NCI-H2081 treated with DMSO at 0.1 percent for 48 hours (cell line): ENCODE measurements at places on chromosomes 12 and 14.

DNA sequence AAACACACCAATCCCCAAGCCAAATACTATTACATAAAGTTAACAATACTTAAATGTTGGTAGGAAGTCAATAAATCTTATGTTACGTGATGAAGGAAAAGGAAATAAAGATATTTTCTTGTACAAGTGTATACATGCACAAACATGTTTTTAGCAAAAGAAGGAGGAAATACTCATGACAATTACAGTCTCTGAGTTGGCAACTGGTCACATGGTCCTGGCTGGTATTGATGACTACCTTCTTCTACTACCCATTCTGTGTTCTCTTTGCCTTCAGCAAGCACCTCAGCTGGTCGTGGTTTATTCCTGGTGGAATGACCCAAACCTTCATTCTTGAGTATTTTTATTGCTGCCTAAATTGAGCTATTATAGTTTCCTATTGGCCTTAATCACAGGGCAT lies 84.8 kb downstream of the PLBD1 start:
- DNase-seq, result no peak

- no peak for DNase-seq
These were observed 962.9 kb downstream of the TMEM121 start for GRCh38 chr14:106489112-106489881.

DNA sequence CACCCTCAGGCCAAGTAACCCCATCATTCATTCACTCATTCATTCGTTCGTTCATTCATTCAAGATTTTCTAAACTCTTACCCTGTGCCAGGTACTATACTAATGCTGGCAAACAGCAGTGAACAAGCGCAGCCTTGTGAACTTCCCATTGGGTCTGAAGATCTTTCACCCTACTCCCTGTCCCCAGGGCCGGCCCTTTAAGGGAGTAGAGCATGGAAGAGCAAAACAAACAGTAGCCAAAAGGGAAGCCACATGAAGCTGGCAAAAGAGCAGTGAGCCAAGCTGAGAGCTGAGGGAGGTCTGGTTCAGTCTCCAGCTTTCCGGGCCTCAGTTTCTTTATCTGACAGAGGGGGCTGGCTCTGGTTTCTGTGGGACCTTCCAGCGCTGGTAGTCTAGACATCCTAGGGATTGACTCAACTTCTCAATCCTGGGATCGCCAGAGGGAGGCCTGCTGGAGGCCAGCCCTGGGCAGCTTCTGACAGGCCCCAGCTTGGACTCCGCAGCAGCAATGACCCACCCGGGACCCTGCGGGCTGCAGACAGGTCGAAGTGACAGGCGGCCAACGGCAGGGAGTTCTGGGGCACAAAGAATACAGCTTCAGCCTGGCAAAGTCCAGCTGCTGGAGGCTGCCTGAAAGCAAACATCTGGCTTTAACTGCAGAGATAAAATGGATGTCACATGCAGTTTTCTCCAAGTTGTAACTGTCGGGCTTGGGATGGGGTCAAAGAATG lies 27.1 kb downstream of the ACTN1 start:
- no peak for DNase-seq

DNA sequence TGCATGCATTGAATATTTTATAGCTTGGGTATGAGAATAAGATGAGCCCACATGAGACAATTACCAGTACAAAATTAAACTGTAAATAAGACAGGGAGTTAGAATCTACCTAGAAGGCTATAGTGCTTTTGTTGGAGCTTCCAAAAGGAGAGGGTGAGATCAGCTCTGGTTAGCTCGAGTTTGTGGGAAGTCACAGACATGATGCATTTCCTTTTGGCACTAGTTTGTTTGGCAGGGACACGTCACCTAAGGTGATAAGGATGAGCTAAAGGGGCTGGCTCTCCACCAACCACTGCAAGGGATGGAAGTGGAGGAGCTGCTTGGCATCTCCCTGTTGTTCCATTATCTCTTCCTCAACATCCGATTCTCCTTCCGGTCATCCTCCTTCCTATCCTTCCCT lies 48.5 kb upstream of the CPM start:
- DNase-seq, result no peak

- no peak for DNase-seq
These were observed 11.8 kb upstream of the MYBPC1 start for GRCh38 chr12:101582937-101583336.

- no peak for DNase-seq
These were observed 57.4 kb downstream of the TESC start for GRCh38 chr12:117041798-117042170.
